ENCODE measurements at places on chromosomes 3 and 15.
A peak's percentile ranks its signal among the peaks of the same experiment; 100 is the strongest.

DNA sequence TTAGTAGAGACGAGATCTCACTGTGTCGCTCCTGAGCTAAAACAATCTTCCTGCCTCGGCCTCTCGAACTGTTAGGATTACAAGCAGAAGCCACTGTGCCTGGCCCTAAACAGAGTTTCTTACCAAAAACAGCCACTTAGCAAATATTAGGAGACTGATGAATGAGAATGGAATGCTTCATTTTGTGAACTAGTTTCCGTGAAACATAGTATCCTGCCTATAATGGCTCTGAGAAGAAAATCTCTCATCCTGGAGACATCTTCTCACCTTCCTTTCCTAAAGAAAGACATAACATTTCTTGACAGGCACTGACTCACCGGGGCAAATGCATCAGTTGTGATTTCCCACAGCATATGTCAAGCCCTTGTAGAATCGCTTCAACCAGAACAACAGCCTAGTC is 44.9 kb downstream of the GJD2 start:
- DNase-seq = no peak

- DNase-seq = peak; percentile 31
These were observed 96.7 kb downstream of the ATP10A start for GRCh38 chr15:25766417-25766816.

DNA sequence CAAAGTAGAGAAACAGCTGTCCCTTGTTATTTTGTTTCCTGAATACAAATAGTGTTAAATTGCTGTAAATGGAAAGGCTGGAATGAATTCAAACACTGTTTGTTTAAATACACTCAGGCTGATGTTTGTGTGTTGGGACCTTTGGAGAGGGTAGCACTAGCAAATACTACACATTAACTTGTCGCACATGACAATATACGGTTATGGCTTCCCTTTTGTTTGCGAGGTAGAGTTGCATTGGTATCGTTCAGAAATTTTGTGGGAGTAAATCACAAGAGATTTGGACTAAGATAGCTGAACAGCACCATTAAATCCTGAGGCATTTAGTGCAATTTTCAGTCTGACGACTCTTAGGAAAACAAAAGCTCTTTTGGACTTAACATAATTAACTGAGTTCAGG is 213.0 kb upstream of the ROBO2 start:
- DNase-seq = no peak

DNA sequence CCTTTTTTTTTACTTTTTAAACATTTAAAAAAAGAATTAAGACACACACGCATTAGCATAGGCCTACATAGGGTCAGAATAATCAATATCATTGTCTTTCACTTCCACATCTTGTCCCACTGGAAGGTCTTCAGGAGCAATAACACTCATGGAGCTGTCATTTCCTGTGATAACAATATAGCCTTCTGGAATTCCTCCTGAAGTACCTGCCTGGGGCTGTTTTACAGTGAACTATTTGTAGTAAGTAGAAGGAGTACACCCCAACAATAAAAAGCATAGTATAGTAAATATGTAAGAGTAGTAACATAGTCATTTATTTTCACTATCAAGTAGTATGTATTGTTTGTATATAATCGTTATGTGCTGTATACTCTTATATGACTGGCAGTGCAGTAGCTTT is 19.5 kb upstream of the CLDN18 start:
- DNase-seq = no peak

- peak; percentile 66 for DNase-seq
These were observed 17.6 kb downstream of the ACAD11 start for GRCh38 chr3:132641837-132642538.

DNA sequence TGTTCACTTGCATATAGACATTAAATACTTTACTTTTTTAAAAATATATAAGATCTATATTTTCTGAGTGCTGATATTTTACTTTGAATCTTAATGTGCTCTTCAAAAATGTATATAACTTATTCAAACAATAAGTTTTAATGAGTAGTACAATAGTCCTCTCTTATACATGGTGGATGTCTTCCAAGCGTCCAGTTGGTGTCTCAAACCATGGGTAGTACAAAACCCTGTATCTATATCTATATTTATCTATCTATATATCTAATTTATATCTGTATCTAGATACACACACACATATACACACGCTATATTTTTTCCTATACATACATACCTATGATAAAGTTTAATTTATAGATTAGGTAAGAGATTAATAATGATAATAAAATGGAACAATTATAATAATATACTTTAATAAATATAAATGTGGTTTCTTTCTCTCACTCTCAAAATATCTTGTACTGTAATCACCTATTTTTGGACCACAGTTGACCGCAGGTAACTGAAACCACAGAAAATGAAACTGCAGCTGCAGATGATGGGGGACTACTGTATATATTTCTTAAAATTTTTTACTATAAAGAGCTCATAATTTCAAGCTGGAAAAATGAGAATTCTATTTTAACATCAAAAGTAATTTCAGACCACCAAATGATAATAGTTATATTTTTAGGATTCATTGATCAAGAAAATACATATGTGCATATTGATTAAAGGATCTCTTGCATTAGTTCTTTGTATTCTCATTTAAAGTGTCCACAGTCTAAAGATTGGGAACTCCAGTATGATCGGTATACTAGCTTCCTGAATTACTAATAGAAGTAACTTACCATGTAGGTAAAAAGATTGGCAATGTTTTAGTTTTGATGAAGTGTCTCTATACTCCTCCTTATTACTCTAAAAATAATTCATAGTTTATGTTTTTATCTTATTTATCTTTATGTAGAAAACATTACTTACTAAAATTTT is 215.1 kb upstream of the MLF1 start:
- DNase-seq = no peak

GRCh38 chr3:114179575-114179974 is 723 bp upstream of the DRD3 start:
- DNase-seq = peak; percentile 25
